ENCODE measurements at places on chromosomes 11 and 22. TPM values are rescaled to one million over a fixed set of nuclear protein-coding genes. Genes with fewer than 3 reads are reported as not detected.

- no peak for DNase-seq
Measured at GRCh38 chr11:77136074-77136473, 8.0 kb downstream of the MYO7A start.

GRCh38 chr22:45771057-45771456, 99.4 kb downstream of the ATXN10 start:
- no peak for DNase-seq

Gene TMEM191C
- total RNA-seq, result 0.79 TPM

DNA sequence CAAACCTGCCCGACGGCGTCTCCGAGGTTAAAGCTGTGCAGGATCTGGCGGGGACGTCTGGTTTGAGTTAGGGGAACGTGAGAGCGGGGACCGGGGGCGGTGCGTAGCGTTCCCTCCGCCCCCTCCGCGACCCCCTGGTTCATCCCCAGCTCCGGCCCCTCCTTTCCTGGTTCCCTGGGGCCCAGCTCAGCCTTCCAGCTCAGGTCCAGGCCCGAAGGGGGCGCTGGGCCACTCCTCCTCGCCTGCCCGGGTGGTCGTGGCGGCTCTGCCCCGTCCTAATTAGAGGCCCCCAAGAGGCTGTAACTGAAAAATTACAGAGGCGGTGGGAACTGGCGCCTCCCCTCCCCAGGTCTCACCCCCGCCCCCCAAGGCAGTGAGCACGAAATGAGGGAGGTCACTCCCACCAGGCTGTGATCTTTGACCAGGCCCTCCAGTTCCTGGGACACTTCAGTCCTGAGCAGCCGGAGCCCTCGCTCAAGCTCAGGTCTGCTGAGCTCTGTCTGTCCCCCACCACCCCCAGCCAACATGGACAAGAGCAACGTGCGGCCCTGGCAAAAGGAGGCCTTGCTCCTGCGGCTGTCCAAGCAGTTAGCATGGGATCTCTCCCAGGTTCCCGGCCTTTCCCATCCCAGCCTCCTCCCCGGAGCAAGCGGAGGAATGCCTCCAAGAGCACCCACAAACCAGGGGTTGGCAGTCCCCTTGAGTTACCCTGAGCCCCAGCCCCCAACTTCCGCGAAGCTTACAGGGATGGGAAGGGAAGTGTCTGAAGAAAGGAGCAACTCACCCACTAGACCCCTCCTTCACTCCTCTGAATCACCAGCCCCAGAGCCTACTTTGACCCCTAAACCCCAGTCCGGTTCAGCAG, 3.3 kb downstream of the CD248 start:
- peak; percentile 42 for DNase-seq

GRCh38 chr11:31870609-31871309, 59.6 kb upstream of the PAX6 start:
- DNase-seq, result no peak

Gene CLDN5
- 192 TPM for total RNA-seq

Gene GDPD4
- not detected for total RNA-seq

DNA sequence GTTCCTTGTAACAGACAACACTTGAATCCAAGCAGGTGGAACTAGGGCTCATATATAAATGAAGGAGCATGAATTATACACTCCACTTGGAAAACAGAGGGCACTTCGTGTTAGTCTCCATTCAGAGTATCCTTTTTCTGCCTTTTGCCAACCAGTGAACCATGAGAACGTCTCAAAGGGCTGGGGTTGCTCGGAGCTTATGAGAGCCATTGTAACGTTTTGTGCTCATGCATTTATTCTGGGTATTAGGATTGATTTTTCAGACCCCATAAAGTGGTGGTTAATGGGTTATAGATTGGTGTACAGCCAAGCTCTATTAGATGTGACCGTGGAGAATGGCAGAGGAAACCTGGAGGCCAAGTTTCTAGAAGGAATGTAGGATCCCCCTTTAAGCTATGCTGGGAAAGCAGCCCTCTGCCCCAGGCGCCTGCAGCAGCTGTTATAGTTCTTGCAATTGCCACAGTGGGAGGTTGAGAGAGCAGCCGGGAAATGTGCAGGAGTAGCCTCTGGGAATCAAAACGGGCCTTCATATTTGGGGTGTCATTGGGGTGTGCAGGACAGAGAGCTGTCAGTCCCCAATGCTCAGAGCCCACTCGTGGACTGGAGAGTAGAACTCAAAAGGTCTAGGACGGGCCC, 54.6 kb upstream of the ASPHD2 start:
- DNase-seq, result no peak

Gene SLC22A8
- total RNA-seq, result not detected

Gene LRRC56
- not detected for total RNA-seq

- no peak for DNase-seq
Measured at GRCh38 chr11:96763244-96763643, 373.4 kb downstream of the JRKL start.

- DNase-seq, result no peak
Measured at GRCh38 chr22:50684501-50684900, 11.9 kb downstream of the SHANK3 start.

Gene APOL4
- 35.2 TPM for total RNA-seq

Gene TEX54
- total RNA-seq, result not detected

Gene CACNA1I
- not detected for total RNA-seq

DNA sequence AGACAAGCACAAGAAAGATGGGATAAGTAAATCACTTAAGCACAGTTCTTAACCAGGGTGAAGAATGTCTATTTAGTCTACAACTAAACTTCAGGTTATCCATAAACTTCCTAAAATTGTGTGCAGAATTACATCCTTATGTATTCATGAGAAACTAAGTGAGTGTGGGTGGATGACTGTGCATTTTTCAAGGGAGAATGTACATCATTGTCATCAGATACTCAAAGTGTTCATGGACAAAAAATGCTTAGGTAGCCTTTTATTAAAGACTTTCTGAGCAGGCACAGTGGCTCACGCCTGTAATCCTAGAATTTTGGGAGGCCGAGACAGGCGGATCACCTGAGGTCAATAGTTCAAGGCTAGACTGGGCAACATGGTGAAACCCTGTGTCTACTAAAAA, 2023.8 kb downstream of the LRRC4C start:
- no peak for DNase-seq

Gene MYBPC3
- total RNA-seq, result 0.14 TPM

DNA sequence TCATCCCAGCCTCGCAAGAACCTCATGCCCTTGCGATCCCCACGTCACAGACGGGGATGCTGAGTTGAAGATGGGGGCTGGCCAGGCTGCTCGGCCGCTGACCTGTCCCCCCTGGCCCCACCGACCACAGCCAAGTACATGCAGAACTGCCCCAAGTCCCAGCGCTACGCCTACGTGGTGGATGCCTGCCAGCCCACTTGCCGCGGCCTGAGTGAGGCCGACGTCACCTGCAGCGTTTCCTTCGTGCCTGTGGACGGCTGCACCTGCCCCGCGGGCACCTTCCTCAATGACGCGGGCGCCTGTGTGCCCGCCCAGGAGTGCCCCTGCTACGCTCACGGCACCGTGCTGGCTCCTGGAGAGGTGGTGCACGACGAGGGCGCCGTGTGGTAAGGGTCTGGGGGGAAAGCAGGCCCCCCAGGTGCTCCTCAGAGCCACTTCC, 10.0 kb downstream of the MUC5B start:
- no peak for DNase-seq

Gene INPP5J
- 7.9 TPM for total RNA-seq

DNA sequence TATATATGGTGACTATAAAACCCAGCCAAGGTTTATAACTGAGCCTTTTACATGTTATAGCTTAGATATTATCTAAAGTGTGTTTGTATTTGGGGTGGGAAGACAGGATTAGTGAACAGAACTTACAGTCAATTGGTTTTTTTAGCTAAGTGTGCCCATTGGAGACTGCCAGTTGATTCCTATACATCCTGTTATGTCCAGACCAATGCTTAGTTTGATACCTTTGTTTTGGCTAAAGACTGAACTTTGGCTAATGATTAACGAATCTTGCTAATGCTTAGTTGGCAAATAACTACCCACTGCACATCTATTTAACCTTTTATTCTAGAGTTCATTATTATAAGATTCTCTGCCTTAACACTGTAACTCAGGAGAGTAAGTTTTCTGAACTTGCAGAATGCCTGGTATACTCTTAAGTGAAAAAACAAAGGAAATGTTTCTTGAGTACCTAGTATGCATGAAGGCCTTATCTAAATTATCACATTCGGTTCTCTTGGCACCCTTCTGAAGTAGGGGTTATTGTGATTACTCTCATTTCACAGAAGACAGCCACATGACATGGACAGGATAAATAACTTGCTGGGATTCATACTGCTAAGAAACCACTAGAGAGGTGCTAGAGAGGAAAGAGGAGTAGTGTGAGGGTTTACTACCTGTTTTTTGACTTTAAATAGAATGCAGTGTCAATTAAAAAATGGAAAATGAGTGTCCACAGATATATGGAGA, 54.0 kb downstream of the KREMEN1 start:
- DNase-seq, result no peak

DNA sequence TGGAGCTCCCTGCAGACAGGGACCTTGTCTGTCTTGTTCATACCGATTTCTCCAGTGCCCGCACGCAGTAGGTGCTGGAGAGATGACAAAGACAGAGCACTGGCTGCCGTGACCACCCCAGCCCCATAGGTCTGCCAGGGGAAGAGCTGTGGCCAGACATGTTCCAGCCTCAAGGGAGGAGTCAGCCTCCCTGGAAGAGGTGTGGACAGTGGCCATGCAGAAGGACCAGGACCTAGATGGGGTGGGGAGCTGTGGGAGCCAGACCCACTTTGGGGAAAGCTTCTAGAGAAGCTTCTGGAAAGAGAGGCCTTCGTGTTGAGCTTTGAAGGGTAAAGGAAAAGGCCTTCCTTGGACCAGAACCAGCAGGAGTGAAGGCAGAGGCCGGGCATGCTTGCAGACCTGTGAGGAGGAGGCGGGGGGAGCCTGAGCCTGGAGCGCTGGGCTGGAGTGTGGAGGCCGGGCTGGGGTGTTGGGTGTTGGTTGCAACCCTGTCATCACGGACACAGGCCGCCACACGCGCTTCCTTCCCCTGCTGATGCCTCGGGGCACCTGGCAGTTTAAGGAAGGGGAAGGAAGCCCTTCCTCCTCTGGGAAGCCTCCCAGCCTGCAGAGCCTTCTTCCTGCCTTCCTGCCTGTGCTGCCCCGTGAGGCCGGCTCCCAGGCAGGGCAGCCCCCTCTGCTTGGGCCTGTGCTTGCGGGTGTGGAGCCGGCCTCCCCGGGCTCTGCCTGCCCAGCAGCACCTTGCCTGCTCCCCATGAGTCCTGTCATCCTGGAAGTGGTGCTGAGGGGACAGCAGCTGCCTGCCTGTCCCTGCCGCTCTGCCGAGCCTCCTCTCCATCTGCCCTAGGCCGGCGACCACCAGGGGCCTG, 12.3 kb downstream of the RELT start:
- no peak for DNase-seq

GRCh38 chr11:9601037-9601875, 27.8 kb downstream of the WEE1 start:
- no peak for DNase-seq

DNA sequence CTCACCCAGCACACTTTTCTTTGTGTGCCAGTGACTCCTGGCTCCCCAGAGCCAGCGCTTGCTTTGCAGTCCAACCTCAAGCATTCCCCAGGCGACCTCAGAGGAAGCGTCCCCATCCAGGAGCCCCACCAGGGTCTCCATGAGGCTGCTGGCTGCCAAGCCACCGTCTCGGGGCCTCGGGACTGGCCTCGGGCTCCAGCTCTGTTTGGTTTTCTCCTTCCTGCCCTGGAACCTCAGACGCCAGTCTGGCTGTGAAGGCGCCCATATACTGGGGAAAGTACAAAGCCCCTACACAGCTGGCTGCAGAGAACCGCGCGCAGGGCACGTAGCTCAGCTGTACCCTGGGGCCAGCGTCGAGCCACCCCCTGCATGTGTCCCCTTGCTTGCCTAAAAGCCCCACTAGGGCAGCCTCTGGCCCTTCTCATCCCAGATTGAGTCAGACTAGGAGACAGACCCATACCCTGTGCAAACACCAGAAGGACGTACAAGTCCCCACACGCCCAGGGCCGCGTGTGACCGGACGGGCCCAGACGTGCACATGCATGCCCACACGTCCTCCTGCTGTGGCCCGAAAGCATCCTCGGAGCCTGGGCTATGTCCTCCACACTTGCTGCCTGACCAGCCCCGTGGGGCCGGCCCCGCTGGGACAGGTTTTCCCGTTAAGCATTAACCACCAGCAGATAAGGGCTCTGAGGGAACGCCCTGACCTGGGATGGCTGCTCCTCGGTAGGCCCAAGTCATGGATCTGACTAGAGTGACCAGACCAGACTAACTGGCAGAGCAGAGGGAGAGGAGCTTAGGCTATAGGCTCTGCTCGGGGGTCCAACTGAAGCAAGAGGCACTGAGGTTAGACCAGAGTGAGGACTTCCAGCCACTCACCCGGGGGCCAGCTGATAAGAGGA, 4.2 kb upstream of the SYT8 start:
- DNase-seq, result peak; percentile 11

Gene PNPLA3
- total RNA-seq, result not detected

DNA sequence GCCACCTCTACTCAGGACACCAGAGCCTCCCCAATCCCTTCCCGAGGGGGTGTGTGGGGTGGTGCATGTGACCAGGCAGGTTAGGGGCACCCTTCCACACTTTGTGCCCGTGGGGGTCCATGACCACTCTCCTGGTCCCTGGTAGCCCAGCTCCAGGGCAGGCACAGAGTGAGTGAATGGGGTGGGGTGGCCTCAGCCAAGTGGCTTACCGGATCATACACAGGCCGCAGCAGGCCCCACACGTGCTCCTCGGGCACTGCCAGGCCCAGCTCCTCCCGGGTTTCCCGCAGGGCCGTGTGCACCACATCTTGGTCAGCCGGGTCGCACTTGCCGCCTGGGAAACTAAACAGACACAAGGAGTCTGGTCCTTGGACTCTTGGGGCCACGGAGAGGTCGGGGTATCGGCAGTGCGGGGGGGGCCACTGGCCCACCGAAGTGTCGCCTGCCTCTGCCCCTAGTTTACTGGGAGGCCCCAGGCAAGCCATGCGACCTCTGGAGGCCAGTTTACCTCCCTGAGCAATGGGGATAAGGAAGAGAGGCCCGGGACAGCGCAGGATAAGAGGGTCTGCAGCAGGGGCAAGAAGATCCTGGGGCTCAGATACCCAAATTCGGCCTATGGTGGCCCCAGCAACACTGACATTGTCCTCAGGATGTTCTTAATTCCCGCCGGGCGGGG, 889 bp downstream of the NUDT8 start:
- DNase-seq, result no peak

GRCh38 chr11:92751594-92751993, 217.9 kb upstream of the MTNR1B start:
- no peak for DNase-seq
